Midbrain (tissue), 1 donor: ENCODE measurements at places on chromosomes 4 and X.

GRCh38 chr4:101224358-101225218 lies 122.7 kb downstream of the PPP3CA start:
- DNase-seq: no peak

DNA sequence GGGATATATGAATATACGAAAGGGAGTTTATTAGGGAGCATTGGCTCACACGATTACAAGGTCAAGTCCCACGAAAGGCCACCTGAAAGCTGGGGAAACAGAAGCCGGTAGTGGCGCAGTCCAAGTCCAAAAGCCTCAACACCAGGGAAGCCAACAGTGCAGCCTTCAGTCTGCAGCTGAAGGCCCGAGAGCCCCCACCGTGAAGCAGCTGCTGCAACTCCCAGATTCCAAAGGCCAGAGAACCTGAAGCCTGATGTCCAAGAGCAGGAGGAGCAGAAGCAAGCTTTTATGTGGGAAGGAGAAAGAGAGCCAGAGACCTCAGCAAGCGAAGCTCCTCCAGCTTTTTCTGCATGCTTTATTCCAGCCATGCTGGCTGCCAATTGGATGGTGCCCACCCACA lies 275.8 kb downstream of the PTTG2 start:
- no peak for DNase-seq

- peak; percentile 35 for DNase-seq
Observed at GRCh38 chr4:59339631-59340030, 1860.5 kb upstream of the ADGRL3 start.

- peak; percentile 20 for DNase-seq
Observed at GRCh38 chrX:153744210-153745066, 19.6 kb upstream of the PLXNB3 start.

- DNase-seq: peak; percentile 65
Observed at GRCh38 chr4:94452476-94453371, 982 bp downstream of the PDLIM5 start.

DNA sequence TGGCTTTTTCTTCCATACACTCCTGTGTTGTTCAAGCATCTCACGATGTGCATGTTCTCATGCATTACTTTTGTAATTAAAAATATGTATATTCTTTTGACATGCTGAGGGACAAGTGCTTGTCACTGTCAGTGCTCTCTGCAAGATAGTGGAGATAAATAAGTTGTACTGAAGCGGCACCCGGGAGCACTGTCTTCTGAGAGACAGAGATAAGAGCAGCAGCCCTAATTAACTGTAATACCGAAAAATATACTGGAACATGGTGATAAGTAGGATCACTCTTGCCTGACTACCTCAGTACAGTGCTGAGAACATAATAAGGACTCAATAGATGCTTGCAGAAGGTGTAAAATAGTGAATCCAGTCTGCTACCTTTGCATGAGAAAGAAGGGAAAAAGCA lies 9.4 kb upstream of the GPR173 start:
- DNase-seq: no peak

GRCh38 chr4:76799718-76800117 lies 98.2 kb downstream of the SOWAHB start:
- no peak for DNase-seq

GRCh38 chr4:11042760-11043159 lies 358.2 kb upstream of the CLNK start:
- DNase-seq: no peak

DNA sequence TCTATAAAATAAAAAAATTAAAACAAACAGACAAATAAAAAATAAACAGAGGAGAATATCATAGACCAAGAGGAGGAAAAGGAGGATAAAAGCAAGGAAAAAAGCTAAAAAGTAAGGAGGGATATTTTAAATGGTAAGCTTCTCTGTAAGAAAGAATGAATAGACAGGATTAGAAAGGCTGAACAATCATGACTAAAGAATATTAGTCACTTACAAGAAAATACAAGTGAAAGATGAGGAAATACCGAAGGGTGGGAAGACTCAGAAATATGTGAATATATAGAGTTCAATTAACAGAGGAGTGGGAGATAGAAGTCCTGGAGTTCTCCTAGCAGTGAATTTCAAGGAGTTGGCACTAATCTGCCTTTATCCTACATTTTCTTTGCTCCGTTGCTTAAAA lies 162.6 kb downstream of the RTL3 start:
- DNase-seq: no peak

DNA sequence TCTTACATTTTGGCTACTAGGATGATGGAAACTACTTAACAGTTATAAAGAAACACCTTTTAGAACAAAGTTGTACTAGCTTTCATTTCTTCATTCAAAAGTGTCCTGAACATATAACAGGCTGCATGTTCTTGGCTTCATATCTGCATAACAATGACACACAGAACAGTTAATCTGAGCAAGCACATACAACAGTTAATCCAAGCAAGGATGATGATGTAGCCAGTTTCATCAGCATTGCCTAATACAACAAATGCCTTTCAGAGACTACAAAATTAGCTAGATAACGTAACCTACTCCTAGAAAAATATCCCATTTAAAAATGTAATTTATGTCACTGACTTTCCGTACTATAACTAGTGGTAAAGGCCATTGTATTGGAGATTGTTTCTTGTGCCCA lies 182.1 kb downstream of the SCFD2 start:
- DNase-seq: no peak

GRCh38 chr4:92236877-92237276 lies 66.9 kb upstream of the GRID2 start:
- DNase-seq: no peak

- no peak for DNase-seq
Observed at GRCh38 chr4:109444182-109444844, 10.7 kb downstream of the SEC24B start.

DNA sequence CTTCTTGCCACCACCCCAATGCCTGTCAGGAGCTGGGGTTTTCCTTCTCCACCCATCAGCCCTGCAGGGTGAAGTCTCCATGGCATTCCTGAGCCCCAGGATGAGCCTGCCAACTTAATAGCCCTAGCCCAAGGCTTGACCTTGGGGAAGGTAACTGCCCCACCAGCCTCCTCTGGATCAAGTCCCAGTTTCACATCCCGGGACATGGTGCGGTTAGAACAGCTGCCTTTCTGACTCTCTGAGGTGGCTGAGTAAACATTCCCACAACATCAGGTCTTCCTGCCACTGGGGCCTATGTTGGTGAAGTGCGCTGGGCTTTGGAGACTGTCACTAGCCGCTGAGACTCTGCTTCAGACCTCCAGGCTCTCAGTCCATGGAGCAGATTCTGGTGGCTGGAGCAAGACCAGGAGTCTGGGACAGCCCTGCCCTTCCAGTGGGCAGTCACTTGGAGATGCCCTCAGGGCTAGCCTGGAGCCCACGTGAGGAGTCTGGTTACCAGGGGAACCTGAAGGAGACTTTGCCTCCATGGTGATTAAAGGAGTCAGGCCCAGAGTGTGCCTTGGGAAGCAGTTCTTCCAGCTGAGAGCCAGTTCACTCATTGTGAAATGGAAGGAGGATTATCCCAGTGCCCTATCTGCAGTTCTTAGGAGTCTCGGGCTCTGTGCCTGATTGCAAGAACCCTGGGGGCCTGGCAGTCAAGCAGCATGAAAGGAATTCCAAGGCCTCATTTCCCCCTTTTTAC lies 56.8 kb downstream of the SMIM20 start:
- no peak for DNase-seq

DNA sequence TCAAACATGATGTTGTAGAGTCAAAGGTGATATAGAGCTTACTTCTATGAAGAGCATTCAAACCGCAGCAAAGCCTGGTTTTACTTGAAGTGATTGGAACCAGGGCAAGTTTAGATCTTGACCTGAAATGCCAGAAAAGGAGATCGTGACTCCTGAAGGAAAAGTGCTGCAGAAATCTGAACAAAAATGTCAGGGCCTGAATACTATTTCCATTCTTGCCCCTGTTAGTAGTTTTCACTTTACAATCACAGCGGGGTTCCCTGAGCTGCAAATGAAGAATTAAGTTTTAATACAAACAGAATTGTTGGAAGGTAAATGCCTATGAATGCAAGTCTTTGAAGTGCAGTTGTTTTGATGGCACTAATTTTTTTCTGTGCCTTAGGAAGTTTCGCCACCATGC lies 4.1 kb downstream of the SLIT2 start:
- DNase-seq: no peak

- DNase-seq: no peak
Observed at GRCh38 chrX:109327251-109327650, 154.6 kb downstream of the GUCY2F start.

GRCh38 chrX:67536564-67536963 lies 7.3 kb upstream of the AR start:
- DNase-seq: no peak

- no peak for DNase-seq
Observed at GRCh38 chr4:85445050-85445639, 29.8 kb upstream of the ARHGAP24 start.

DNA sequence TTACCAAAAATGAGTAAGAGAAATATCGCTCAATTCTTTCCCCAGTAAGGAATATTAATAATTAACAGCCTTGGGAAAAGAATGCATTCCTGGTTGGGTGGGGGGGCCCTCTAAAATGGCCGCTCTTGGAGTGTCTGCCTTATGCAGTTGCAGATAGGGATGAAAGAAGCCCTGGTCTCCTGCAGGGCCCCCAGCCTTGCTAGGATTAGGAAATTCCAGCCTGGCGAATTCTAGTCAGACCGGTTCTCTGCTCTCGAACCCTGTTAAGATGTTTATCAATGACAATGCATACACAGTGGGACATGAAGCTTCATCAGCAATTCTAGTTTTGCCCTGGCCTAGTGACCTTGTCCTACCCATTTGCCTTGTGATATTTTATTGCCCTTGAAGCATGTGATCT lies 1047.7 kb upstream of the GRID2 start:
- DNase-seq: no peak

- DNase-seq: no peak
Observed at GRCh38 chr4:48195374-48195773, 61.3 kb upstream of the TXK start.

- DNase-seq: no peak
Observed at GRCh38 chr4:89316931-89317366, 9.3 kb upstream of the GPRIN3 start.

DNA sequence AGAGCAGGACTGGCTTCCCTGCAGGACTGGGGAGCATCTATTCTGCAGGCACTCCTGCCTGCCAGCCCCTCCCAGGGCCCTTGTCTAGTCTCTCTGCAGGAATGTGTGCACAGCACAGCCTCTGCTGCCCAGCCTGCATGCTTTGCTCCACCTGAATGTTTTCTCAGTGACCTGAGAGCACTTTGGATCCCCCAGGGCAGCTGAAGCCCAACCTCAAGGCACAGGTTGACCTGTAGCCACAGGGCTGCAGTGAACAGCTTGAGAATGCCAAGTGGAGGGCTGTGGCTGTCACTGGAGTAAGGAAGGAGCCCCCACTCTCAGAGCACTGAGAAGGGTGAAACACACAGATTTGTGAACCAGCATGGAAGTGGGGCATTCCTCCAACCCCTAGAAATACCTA lies 760.2 kb downstream of the STIM2 start:
- no peak for DNase-seq

DNA sequence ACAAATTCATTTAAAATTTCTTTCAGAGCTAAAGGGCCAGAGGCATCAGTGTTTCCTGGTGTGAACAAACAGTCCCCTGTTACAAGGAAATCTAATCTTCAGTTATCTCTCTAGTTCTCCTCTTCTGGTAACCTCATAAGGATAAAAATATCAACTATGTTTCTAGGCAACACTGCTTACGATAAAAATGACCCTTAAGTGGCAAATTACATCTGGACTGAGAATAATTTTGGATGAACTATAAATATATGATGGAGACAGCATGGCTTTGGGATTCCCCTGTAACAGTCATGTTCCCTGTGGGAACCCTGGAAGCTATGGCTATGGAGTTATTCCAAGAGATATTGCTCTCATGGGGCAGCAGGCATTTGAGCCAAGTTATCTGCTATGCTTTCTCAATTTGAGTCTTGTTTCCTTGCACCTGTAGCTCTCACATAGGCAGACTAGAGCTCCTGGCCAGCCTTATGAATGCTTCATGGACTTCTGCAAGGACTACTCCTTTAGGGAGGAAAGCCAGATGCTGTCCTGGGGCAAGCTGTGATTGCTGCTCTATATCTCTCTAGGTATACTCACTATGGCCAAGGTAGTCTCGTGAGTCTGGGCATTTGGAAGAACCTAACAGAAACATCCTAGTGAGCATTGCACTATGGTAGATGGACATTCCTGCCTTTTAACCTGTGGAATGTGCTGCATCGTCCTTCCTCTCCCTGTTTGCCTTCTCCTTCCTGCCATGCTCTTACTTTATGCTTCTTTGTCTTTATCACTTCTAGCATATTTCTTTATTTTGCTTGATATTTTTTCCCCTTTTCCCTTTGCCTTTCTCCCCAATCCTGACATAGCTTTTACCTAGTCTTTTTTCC lies 14.2 kb downstream of the C4orf33 start:
- no peak for DNase-seq

DNA sequence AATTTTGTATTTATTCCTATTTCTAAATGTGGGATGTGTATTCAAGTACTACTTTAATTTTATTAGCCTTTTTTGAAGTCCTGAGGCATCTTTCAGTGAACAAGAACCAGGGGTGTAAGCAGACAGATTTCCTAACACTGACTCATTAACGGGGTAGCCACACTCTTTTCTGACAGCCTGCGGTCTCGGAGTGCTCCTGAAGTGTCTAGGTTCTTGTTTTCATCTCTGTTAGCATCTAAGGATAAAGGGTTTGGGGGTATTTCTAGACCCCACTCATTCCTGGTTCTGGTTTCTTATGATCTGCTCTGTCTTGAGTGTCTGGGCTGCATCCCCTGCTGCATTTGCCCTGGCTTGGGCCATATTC lies 71.9 kb downstream of the GC start:
- DNase-seq: no peak

- peak; percentile 31 for DNase-seq
Observed at GRCh38 chrX:13965531-13965930, 64.2 kb downstream of the GEMIN8 start.

- no peak for DNase-seq
Observed at GRCh38 chrX:99271641-99272040, 1138.4 kb downstream of the PCDH19 start.

- DNase-seq: peak; percentile 47
Observed at GRCh38 chrX:145727476-145727875, 90.2 kb upstream of the SLITRK2 start.

DNA sequence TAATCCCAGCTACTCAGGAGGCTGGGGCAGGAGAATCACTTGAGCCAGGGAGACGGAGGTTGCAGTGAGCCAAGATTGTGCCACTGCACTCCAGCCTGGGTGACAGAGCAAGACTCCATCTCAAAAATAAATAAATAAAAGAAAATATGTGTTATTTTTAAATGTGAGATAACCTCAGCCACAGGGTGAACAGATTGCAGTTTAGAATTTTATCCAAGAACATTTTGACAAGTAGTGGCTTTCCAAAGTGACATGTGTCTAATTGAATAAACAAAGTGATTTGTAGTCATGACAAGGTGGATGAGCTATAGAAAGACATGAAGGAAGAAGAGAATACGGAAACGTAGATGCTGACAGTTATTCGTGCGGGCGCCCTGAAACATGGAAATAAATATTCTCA lies 176.1 kb downstream of the DCTD start:
- no peak for DNase-seq
